ENCODE measurements at places on chromosomes 3 and 15. TPM values are rescaled to one million over a fixed set of nuclear protein-coding genes. Genes with fewer than 3 reads are reported as not detected.

The BFSP2 gene
- total RNA-seq = 0.27 TPM

The CCR2 gene
- not detected for total RNA-seq

The GOLGA8J gene
- total RNA-seq = not detected

The HOMER2 gene
- total RNA-seq = 18.2 TPM

The LSAMP gene
- 2.4 TPM for total RNA-seq

The CTXN2 gene
- total RNA-seq = not detected

The MELTF gene
- 202 TPM for total RNA-seq

The AGTR1 gene
- total RNA-seq = not detected

The GABRB3 gene
- 7.9 TPM for total RNA-seq

The GCNT3 gene
- not detected for total RNA-seq

The KCNAB1 gene
- total RNA-seq = 0.41 TPM

The TMC3 gene
- not detected for total RNA-seq

The PFKFB4 gene
- 76.4 TPM for total RNA-seq

The MED12L gene
- total RNA-seq = 1.5 TPM

The NR2E3 gene
- total RNA-seq = 0.19 TPM

The MAP2K5 gene
- 6.7 TPM for total RNA-seq

The INSYN1 gene
- total RNA-seq = 2.6 TPM

The ALG1L2 gene
- 0.68 TPM for total RNA-seq

The IL5RA gene
- not detected for total RNA-seq

The GCSAM gene
- not detected for total RNA-seq

The GOLGA8S gene
- not detected for total RNA-seq

The CAMP gene
- total RNA-seq = 2.4 TPM

The CTSH gene
- 34.3 TPM for total RNA-seq

The ZNF501 gene
- total RNA-seq = 1.4 TPM

The ATOSA gene
- total RNA-seq = 9.4 TPM

The TLR9 gene
- total RNA-seq = not detected

The IL16 gene
- total RNA-seq = 1.6 TPM

The COL6A5 gene
- not detected for total RNA-seq

The FAIM gene
- total RNA-seq = 31.3 TPM

The SRGAP3 gene
- total RNA-seq = 6.5 TPM

The IL17RE gene
- total RNA-seq = 0.15 TPM

The MST1R gene
- total RNA-seq = 1.4 TPM

The ERICH6 gene
- total RNA-seq = not detected

All from A375 (cell line).